ENCODE measurements at places on chromosomes 6 and 20.
A peak's percentile ranks its signal among the peaks of the same experiment; 100 is the strongest.

DNA sequence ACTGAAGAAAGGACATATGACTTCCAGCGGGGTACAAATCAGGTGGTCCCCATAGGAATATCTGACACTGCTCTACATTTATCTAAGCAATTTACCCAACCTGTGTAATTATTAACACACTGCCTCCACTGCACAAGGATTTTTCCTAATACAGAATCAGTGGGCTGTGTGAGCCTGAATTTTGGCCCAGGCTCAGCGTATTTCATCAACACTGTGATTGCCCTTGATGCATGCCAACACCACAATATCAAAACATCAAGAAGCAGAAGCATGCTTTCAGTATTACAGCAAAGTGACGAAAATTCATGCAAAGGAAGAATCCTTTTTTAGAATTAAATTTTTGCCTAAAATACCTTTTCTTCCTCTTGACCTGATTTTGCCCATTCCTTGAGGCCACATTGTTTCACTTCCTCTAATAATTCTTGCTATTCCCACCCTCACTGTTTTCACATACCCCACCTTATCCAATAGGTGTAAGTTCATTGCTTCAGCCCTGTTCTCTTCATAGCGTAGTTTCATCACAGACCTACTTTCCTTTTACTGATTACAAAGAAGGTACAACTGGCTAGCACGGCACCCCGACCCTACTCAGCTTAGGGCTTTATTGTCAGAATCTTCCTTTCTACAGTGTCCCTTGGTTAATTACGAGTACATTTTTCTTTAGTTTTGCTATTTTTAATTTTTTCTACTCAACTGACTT is 83.7 kb upstream of the PTCHD4 start:
- no peak overlapping the region for H3K27ac ChIP-seq
- DNase-seq, result no peak
- H3K4me3 ChIP-seq, result no peak overlapping the region
- H3K27me3 ChIP-seq, result no peaks in the 10 kb centered on the region
- H3K4me1 ChIP-seq, result no peaks in the 10 kb centered on the region

- H3K27ac ChIP-seq, result no peak overlapping the region
- no peaks in the 10 kb centered on the region for H3K36me3 ChIP-seq
- no peaks in the 10 kb centered on the region for H3K4me1 ChIP-seq
- no peak overlapping the region for H3K4me3 ChIP-seq
- DNase-seq, result no peak
Observed at GRCh38 chr6:118867181-118867580, 26.8 kb upstream of the ASF1A start.

- no peak overlapping the region for H3K27ac ChIP-seq
- H3K27me3 ChIP-seq, result no peaks in the 10 kb centered on the region
- no peaks in the 10 kb centered on the region for H3K36me3 ChIP-seq
- no peak for DNase-seq
- no peaks in the 10 kb centered on the region for H3K4me1 ChIP-seq
Observed at GRCh38 chr6:53526000-53526399, 18.9 kb downstream of the GCLC start.

DNA sequence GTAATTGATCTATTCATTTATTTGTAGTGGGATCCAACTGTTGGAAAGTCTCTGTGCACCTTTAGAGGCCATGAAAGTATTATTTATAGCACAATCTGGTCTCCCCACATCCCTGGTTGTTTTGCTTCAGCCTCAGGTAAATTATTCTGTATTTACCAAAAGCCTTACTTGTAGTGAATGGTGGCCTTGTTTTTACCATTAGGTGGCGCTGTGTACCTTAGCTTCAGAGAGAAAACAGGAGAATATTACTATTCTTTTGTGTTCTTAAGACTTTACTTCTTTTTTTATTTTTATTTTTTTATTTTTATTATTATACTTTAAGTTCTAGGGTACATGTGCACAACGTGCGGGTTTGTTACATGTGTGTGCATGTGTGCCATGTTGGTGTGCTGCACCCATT is 23.7 kb downstream of the PEX7 start:
- H3K27ac ChIP-seq, result no peak overlapping the region
- H3K4me3 ChIP-seq, result no peak overlapping the region
- H3K27me3 ChIP-seq, result no peaks in the 10 kb centered on the region
- no peaks in the 10 kb centered on the region for H3K4me1 ChIP-seq
- H3K36me3 ChIP-seq, result peaks cover 7% of the 10 kb centered on the region

- H3K27ac ChIP-seq, result no peak overlapping the region
- no peak overlapping the region for H3K4me3 ChIP-seq
- no peaks in the 10 kb centered on the region for H3K4me1 ChIP-seq
- H3K36me3 ChIP-seq, result no peaks in the 10 kb centered on the region
- DNase-seq, result no peak
Observed at GRCh38 chr6:55636406-55637102, 57.6 kb upstream of the HMGCLL1 start.

DNA sequence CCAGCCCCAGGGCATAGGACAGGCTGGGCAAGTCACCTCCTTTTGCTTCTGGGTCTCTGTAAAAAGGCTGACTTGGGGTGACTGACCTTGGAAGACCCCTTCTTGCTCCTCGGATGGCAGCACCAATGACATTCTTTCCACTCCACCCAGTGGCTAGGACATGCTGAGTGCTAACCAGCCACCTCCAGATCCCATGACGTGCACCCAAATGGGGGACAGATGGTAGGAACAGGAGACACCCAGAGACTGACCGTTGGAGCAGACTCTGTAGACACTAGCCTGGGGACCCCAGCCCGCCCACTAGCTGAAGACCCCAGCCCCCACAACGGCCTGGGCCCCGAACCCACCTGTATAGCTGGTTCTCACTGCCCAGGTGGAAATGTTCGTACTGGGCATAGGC is 38.3 kb downstream of the ANGPT4 start:
- no peak overlapping the region for H3K27ac ChIP-seq
- no peak for DNase-seq
- H3K36me3 ChIP-seq, result no peaks in the 10 kb centered on the region
- no peak overlapping the region for H3K4me3 ChIP-seq
- H3K27me3 ChIP-seq, result no peaks in the 10 kb centered on the region
- H3K4me1 ChIP-seq, result no peaks in the 10 kb centered on the region

DNA sequence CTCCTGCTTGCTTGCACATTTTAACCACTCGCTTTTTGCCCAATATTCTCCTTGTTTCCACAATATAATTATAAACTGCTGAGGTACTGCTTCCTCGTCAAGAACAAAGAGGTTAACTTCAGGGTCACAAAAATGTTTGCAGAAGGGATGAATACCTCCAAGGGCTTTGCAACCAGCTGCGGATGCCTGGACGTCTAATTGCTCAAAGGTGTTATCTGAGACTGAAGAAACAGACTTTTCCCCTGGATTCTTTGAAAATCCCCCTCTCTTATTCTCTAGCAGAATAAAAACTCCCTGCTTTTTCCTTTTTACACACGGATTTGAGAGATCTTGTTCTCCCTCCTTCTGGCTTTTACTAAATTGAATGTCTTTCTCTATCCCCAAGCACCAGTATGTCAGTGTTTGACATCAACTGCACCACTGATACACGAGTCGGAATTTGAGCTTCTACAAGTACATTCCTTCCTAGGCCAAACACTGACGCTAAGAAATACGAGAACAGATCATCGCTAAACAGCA is 336 bp upstream of the SMPDL3A start:
- H3K27ac ChIP-seq, result peak overlapping the region; percentile 90
- H3K36me3 ChIP-seq, result no peaks in the 10 kb centered on the region
- H3K4me3 ChIP-seq, result peak overlapping the region; percentile 82
- peaks cover 3% of the 10 kb centered on the region for H3K4me1 ChIP-seq
- H3K27me3 ChIP-seq, result no peaks in the 10 kb centered on the region
- DNase-seq, result no peak

GRCh38 chr6:90230548-90231215 is 66.0 kb downstream of the BACH2 start:
- no peaks in the 10 kb centered on the region for H3K4me1 ChIP-seq
- H3K4me3 ChIP-seq, result no peak overlapping the region
- H3K27ac ChIP-seq, result no peak overlapping the region

DNA sequence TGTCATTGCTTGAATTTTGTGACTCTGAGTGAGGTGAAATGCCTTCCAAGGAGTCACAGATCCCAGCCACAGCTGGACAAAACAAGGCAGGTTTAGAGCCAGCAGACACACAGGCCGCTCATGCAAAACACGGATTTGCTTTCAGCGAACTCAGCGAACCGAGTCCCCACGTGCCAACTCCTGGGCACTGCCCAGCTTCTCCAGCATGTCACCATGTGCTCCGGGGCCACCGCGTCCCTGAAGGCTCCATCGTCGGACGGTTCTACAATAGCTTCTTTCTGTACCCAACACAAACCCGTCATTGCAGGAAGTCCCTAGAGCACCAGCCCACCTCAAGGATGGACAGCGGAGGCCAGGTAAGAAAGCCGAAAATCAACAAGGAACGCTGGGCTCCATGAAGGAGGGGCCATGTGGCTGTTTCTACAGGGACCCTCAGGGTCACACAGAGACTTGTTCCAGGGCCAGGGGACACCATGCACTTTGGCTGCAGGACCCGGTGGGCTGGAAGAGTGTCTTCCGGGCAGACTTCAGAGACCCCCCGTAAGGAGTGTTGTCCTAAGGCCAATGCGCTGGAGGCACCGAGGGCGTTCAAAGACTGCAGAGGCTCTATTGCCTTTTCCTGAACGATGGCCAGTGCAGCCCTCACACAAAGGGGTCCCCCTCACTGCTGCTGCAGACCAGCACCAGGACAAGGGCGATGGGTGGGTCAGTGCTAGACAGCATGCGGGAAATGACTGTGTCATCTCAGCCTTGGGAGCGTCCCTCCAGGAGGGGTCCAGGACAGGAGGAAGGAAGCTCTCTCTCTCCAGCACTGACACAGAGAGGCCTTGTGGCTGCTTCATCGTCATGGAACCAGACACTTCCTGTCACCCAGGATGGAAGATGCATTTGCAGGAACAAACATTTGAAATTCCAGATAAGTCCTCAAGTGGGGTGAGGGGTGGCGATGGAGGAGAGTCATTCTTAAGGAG is 19.8 kb downstream of the DACT2 start:
- no peak overlapping the region for H3K4me3 ChIP-seq
- H3K27me3 ChIP-seq, result no peaks in the 10 kb centered on the region
- no peak for DNase-seq
- no peak overlapping the region for H3K27ac ChIP-seq

DNA sequence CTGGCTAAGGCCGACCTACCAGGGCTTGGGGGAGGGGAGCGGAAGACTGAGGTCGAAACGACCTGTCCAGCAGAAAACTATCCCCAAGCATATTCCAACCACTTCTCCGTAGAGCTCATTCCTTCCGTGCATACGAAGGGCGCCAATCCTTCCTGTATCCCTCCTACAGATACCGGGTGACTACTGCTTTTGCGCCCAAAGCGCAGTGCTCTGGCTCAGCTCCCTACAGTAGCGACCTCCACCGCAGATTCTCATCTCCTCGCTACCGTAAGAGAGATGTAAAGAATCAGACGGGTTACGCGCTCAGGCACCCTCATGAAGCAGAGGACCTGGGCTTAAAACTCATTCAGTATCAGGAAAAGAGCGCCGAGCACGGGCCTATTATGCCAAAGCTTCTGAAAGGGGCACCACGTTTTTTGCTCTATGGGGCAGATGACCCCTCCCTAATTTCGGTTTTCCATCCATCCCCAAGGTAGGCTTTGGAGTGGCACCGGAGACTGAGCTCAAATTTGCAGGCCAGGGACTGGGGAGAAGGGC is 563 bp upstream of the NNAT start:
- no peaks in the 10 kb centered on the region for H3K4me1 ChIP-seq
- no peaks in the 10 kb centered on the region for H3K27me3 ChIP-seq
- no peak overlapping the region for H3K4me3 ChIP-seq
- DNase-seq, result no peak
- peaks cover 35% of the 10 kb centered on the region for H3K36me3 ChIP-seq

GRCh38 chr6:96783307-96783706 is 54.0 kb downstream of the GPR63 start:
- H3K27me3 ChIP-seq, result no peaks in the 10 kb centered on the region
- no peaks in the 10 kb centered on the region for H3K4me1 ChIP-seq
- no peak for DNase-seq
- no peaks in the 10 kb centered on the region for H3K36me3 ChIP-seq
- H3K4me3 ChIP-seq, result no peak overlapping the region

- peak within 1 kb of the TSS; percentile 97 for H3K27ac ChIP-seq
- peak within 1 kb of the TSS; percentile 82 for H3K4me3 ChIP-seq
- DNase-seq, result peak; percentile 94
- H3K27me3 ChIP-seq, result no peaks in the 10 kb centered on the region
- H3K36me3 ChIP-seq, result no peaks in the 10 kb centered on the region
- H3K4me1 ChIP-seq, result peaks cover 33% of the 10 kb centered on the region
Observed at GRCh38 chr20:23049201-23050075, at the start of gene THBD. TSS of gene THBD (minus strand) at chr20:23049672. CDS start at chr20:23049504, 168 bp downstream.

DNA sequence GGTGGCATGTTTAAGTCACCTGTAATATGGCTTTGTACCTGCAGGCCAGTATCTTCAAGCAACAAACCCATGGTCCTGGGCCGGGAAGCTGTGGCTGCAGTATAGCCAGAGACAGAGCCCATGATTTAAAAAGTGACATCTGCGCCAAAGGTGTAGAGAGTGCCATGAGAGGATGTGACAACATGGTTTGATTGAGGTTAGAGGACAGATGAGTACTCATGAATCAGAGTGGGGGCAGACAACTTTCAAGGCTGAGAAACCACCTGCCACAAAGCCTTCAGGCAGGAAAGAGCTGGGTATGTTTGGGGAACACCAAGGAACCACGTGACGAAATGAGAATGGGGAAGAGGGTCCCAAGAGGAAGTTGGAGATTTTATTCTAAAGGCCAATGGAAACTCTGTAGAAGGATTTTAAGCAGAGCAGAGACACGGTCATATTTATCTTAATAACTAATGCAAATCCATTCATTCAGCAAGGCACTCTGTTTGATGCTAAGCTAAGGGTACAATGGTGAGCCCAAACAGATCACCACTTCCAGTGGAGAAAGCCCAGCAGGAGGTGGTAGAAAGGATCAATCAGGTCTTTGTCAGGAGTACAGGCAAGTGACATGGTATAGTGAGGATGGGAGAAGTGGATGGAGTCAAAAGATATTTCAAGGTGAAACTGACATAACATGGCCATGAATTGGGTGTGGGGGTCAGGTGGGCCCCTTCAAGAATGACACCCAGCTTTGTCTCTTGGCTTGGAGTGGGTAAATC is 3.4 kb upstream of the MICAL1 start:
- H3K27ac ChIP-seq, result no peak overlapping the region
- no peaks in the 10 kb centered on the region for H3K4me1 ChIP-seq
- no peaks in the 10 kb centered on the region for H3K27me3 ChIP-seq

DNA sequence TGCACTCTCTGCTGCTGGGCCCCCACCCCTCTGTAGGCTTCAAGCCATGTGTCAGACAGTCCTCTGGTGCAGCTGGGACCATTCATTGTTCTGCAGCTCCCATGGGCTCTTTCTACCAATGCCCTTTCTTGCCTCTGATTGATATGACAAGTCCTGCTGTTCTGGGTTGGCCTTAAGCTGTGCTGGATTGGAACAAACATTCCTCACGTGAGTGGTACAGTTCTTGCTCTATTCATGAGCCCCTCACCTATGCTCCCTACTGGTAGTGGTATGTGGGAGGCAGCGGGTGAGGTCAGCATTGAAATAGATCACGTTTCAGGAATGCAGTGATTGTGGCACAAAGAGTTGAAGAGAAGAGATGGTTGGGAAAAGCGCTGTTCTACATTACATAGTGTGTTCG is 48.8 kb upstream of the RALY start:
- H3K27ac ChIP-seq, result no peak overlapping the region
- H3K27me3 ChIP-seq, result no peaks in the 10 kb centered on the region
- H3K4me1 ChIP-seq, result no peaks in the 10 kb centered on the region
- H3K4me3 ChIP-seq, result no peak overlapping the region
- no peak for DNase-seq

- H3K27ac ChIP-seq, result no peak overlapping the region
- no peaks in the 10 kb centered on the region for H3K4me1 ChIP-seq
- no peaks in the 10 kb centered on the region for H3K27me3 ChIP-seq
- H3K4me3 ChIP-seq, result no peak overlapping the region
- no peak for DNase-seq
- H3K36me3 ChIP-seq, result no peaks in the 10 kb centered on the region
Observed at GRCh38 chr20:59775687-59776055, 157.8 kb downstream of the SYCP2 start.
